NCI-H446 treated with DMSO at 0.1 percent for 48 hours (cell line): ENCODE measurements at places on chromosomes 4 and X.
A peak's percentile ranks its signal among the peaks of the same experiment; 100 is the strongest.

GRCh38 chrX:40140706-40141499 lies 43.1 kb upstream of the BCOR start:
- DNase-seq = no peak

- DNase-seq = no peak
Measured at GRCh38 chrX:7083468-7084396, 63.8 kb upstream of the STS start.

GRCh38 chrX:31356275-31357212 lies 284.7 kb upstream of the FTHL17 start:
- no peak for DNase-seq

GRCh38 chrX:96182366-96182765 lies 502.3 kb upstream of the DIAPH2 start:
- DNase-seq = peak; percentile 35

DNA sequence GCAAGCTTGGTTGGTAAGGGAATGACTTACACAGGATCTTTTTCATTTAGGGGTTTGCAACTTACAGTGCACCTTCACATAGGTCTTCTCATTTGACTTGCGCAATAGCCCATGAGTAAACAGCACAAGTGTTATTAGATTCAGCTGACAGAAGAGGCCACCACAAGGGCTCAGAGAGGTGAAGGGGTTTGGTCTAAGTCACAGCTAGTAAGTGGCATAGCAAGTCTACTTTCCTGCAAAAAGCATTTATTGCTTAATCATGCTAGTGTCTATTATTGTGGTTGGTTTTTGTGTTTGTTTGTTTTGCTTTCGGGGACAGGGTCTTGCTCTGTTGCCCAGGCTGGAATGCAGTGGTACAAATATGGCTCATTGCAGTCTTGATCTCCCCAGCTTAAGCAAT lies 83.3 kb downstream of the SPRY1 start:
- DNase-seq = no peak

- DNase-seq = no peak
Measured at GRCh38 chr4:74624351-74625151, 169.8 kb downstream of the BTC start.

DNA sequence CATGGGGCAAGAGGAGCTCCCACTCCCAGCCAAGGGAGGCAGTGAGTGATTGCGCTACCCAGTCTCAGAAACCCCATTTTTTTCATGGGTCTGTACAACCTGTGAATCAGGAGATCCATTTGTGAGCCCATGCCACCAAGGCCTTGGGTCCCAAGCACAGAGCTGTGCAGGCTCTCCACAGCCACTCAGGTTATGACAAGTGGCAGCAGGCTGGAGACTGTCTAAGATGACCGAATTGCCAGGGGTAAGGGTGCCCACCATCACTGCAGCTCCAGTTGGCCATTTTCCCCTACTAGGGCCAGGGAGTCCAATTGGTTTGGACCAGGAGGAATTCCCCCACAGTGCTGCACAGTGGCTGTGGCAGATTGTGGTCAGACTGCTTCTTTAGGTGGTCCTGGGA lies 407.5 kb upstream of the KLHL4 start:
- DNase-seq = no peak

- no peak for DNase-seq
Measured at GRCh38 chrX:135168486-135168885, 2.7 kb downstream of the CT55 start.

DNA sequence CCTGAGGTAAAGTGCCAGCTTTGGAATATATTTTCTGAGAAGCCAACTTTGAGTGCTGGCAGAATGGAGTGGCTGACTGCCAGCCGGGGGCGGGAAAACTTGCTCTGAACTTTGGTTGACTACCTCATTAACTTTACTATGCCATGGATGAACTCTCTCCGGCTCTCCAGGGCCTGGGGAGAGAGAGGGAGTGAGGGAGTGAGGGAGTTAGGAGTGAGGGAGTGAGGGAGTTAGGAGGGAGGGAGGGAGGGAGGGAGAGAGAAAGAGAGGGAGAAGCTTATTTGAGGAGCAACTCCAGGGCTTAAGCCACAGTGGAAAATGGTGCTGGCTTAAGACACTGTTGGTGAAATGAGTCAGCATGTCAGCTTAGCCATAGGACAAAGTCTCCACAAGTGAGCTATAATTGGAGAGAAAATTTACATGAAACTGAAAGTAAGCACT lies 280.9 kb upstream of the RPS6KA3 start:
- DNase-seq = peak; percentile 57

GRCh38 chrX:283115-283845 lies 2.1 kb downstream of the PLCXD1 start:
- no peak for DNase-seq

- DNase-seq = no peak
Measured at GRCh38 chrX:131649741-131650140, 105.9 kb downstream of the OR13H1 start.

DNA sequence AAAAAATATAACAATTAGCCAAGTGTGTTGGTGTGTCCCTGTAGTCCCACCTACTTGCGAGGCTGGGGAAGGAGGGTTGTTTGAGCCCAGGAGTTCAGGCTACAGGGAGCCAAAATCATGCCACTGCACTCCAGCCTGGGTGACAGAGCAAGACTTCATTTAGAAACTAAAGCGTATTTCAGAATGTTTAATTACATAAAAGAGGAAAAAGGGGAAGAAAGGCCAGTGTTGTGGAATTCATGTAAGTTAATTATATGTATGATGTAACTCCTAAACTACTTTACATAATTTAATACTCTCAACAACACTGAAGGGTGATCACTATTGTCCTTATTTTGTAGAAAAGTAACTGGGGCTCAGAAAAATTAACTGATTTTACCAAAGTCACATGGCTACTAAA lies 67.2 kb upstream of the HOPX start:
- DNase-seq = no peak

GRCh38 chr4:123699880-123700771 lies 303.5 kb downstream of the SPRY1 start:
- DNase-seq = peak; percentile 11

GRCh38 chrX:45485719-45486118 lies 285.0 kb upstream of the DIPK2B start:
- no peak for DNase-seq

DNA sequence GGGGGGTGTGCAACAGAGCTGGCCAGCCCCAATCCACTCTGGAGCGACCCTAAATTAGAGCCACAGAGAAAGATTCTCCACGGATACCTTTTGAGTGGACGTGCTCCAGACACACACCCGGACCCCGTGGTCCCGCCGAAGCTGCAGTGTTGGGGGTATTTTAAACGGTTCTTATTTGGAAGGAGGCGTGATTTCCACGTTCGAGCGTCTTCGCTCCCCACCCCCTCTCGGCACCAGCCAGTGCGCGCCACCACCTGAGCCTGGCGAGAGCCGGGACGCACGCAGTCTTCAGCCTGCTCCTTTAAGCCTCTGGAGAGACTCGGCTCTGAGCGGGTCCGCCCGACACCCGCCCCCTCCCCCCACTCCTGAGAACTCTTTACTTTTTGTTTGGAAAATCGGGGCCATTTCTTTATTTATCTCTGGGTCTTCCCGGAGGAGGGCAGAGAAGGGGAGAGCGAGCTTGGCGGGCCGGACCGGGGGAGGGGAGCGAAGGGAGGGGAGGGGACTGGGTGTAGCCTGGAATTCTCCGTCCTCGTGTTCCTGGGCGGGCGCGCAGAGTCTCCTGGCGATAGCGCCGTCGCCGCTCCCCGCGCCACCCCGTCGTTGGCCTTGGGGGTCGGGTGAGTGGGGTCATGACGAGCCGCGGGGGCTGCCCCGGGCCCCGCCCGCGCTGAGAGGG lies 668 bp upstream of the PTCHD1 start:
- no peak for DNase-seq

DNA sequence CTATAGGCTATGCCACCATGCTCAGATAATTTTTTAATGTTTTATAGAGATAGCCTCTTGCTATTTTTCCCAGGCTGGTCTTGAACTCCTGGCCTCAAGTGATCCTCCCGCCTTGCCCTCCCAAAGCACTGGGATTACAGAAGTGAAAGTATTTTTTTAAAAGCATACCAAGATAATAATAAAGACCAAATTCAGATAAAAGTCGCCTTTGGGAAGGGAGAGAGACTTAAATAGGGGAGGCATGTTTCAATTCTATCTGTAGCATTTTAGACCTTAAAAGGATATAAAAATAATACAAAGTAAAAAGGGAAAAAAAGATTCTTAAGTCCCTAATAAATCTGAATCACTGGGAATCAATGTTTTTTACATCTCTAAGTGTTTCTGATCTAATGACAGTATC lies 108.9 kb downstream of the AFAP1 start:
- DNase-seq = no peak

GRCh38 chr4:154511981-154512380 lies 20.4 kb upstream of the DCHS2 start:
- no peak for DNase-seq

GRCh38 chrX:48002319-48002718 lies 1.5 kb downstream of the ZNF182 start:
- no peak for DNase-seq

DNA sequence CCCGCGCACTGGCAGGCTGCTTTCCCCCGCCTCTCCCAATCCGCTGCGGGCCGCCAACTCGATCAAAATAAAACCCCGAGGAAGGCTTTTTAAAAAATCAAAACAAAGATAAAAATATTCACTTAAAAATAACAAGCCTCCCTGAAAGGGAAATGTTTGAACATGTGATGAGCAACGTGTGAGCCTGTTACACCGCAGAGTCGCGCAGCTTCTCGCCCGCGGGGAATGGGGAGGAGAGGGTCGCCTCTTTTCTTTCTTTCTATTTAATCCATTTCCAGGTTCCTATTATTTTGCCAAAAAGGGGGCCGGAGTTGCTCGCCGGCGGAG lies 326.0 kb upstream of the F9 start:
- no peak for DNase-seq

DNA sequence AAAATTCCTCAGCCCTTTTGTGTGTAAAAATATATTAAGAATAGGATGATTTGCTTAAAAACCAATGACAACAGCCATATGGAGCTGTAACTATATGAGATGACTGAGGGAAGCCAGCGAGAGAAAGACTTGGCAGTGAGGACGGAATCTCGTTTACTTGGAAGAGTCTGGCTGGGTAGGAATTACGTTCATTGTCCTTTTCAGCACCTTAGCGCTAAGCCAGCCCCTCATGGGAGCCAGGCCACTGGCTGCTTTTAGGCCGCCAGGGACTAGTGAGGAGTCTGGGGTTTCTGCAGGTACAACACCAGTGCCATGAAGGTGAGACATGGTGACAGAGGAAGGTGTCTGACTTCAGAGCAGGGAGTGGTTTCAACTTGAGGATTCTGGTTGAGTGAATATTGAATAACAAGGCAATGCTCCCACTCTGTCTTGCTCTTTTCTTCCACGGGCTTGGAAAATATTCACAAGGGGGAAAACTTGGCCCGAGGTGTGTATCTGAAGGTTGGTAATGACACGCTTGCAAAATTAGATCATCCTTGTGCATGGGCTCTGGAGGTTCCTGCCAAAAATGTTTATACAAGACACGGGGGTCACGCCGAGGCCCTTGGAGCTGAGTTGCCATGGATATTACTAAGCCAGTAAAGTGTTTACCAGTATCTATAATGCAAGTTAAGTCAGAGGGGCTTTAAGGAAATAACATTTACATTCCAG lies 17.4 kb downstream of the KLF3 start:
- DNase-seq = peak; percentile 40

GRCh38 chr4:3675251-3676115 lies 90.7 kb upstream of the ADRA2C start:
- DNase-seq = no peak

- DNase-seq = no peak
Measured at GRCh38 chr4:169665046-169665737, 44.8 kb downstream of the CLCN3 start.

- no peak for DNase-seq
Measured at GRCh38 chr4:21018817-21019216, 318.6 kb downstream of the PACRGL start.

DNA sequence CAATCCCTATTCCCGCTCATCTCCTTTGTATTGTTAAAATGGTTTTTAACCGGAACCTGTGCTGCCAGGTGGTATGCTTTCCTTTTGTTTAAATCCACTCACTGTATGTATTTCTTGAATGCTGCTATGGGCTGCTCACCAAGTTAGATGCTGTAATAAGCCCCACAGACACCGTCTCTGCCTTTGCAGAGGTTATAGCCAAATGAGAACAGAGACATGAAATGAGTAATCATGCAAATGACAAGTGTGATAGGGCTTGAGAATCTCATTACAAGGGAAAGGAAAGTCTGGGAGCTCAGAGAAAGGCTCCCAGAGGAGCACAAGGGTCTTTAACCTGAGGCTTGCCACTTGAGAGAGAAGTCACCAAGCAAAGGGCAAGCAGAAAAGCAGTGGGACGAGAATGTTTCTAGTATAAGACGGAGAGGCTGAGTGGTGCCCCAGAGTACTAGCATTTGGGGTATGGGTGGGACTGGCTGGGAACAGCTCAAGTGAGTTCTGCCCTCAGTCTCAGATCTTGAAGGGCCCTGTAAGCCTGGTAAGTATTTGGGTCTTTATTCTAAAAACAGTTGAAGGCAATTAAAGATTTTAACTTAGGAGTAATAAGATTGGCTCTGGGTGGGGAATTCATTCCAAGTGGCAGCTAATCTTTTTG lies 110.8 kb upstream of the H2AZ1 start:
- DNase-seq = no peak

- no peak for DNase-seq
Measured at GRCh38 chrX:105565856-105566255, 256.5 kb upstream of the NRK start.

DNA sequence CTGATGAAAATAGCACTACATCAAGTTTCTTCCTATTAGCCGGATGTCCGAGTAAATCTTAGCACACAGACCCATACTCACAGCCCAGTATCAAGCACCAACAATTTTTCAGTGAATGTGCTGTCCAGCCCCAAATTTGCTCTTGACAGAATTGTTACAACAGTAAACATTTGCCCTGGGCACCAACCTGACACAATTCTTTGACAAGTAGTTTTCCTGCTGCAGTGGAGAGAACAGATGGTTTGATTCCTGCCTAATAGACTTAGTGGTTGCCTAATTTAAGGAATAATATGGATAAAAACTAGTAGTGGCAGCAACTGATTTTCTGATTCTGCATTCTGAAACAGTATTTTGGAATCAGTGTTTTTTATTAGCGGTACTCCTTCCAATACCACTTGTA lies 253.6 kb downstream of the SLC39A8 start:
- DNase-seq = no peak

DNA sequence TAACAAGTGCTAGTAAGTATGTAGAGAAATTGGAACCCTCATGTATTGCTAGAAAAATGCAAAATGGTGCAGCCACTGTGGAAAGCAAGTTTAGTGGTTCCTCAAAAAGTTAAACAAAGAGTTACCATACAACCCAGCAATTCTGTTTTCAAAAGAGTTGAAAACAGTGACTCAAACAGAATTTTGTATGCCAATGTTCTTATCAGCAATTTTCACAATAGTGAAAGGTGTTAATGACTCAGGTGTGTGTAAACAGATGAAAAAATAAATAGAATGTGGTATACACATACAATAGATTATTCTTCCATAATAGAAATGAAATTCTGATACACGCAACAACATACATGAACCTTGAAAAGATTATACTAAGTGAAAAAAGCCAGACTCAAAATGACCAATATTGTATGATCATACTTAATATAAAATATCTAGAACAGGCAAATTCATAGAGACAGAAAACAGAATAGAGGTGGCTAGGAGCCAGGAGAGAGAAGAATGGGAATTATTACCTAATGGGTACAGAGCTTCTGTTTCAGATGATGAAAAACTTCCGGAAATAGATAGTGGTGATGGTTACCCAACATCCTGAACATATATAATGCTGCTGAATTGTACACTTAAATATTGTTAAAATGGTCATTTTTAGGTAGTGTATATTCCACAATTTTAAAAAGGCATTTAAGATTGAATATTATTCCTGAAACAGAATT lies 51.6 kb downstream of the WDFY3 start:
- DNase-seq = no peak

GRCh38 chr4:17817027-17817426 lies 6.2 kb downstream of the NCAPG start:
- DNase-seq = no peak
